ENCODE measurements at places on chromosomes 3 and 15.

- no peak for DNase-seq
Measured at GRCh38 chr15:99143242-99143641, 38.4 kb downstream of the SYNM start.

DNA sequence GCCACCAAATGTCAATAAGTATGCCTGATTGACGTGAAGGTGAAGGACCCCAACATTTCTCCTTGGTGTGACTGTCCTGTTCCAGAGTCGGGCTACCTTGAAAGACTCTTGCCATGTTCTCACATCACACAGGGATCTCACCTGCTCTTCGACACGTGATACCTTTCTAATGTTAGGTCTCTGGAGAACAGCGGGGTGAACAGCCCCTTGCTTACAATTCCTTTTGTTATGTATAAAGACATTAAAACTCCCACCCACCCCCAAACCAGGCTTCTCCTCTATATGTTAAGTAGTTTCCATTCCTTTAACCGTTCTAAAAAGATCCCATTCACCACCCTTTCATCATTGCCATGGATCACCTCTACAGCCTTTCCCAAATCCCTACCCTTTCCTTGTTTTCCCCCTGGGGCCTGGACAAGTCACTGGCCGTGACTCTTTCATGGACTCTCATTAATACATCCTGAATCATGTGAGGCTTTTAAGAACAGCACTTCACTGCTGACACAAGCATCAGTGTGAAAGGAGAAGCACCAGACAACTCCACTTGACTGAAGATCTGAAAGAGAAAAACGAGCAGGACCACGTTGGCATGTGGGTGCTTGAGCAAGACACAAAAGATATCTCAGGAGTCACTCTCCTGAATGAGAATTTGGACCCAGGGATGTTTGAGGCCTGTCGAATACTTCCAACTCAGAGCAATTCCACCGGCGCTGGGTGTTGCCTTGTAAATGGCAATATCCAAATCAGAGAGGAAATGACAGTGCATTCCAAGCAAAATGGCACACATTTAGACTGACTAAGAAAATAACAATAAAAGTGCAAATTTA is 115.0 kb downstream of the FOXP1 start:
- DNase-seq = no peak

DNA sequence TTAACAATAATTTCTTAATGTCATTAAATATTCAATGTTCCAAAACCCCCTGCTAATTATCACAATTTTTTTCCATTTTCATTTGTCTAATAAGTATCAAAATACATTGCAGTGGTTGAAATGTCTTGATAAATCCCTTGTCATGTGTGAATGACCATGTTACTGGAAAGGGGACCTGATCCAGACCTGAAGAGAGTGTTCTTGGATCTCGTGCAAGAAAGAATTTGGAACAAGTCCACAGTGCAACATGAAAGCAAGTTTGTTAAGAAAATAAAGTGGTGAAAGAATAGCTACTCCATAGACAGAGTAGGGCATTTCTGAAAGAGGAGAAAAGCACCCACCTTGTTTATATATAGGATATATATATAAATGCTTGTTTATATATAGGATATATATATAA is 10.4 kb upstream of the SELENOK start:
- DNase-seq = no peak

DNA sequence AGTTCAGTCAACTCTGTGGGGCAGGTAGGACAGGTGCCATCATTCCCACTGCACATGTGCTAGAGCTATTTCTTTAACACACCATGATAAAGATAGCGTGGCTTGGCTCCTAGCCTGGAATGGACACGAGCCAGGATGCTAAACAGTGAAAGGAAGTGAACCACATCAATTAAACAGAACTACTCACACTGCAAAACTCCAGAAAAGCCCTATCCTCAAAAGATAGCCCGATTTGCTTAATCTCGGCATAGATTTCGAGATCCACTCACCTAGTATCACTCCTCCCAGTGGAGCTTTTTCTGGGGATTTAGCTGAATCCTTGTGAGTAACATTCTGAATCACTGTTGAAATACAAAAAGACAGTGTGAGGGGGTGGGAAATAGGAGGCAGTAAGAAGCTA is 118.0 kb downstream of the ABI3BP start:
- DNase-seq = no peak

GRCh38 chr3:60659098-60659497 is 592.2 kb downstream of the FHIT start:
- no peak for DNase-seq

DNA sequence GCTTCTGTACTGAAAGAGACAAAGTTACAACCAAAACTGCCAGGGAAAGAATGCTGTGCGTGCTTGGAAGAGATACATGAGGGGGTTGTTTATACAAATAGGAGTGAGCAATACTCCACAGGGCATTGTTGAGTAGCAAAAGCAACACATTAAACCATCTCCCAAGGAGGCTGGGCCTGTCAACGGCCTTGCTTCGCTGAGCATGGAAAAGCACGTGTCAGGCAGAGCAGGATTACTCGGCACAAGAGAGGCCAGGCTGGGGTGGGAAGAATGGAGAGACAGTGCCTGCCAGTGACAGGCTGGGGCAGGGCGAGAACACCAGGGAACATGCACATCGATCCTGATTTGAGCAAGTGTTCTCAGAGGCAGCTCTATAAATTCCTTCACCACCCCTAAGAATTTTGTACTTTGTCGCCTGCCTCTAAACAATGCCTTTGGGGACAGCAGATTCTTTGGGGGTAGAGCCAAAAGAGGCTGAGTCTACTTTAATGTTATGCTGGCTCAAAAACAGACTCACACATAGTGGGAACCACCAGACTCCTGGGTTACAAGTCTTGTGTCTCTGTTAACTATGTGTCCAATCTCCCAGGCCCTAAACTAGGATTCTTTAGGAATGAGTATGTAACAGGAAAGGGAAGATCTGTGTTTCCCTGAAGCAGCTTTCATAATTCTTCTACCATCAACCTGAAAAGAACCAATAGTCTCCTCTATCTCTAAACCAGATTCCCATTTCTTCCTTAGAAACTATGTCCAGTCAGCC is 67.2 kb downstream of the LIPC start:
- no peak for DNase-seq

DNA sequence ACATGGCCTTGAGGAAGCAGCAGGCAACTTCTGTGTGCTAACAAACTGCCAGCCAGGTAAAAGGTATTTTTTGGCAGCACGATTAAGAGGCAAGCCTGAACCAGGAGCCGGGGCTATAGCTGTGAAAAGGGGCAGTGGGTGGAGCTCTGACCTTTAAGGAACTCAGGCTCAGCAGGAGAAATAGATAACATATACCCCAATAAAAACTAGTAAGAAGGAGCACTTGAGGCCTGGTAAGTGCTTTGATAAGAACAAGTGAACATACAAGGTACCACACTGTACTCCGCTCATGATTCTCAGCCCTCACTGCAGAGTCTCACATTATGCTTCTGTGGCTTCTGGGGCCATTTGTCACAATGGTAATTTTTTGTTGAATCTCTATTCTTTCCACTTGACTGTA is 5.4 kb downstream of the FYCO1 start:
- DNase-seq = no peak

DNA sequence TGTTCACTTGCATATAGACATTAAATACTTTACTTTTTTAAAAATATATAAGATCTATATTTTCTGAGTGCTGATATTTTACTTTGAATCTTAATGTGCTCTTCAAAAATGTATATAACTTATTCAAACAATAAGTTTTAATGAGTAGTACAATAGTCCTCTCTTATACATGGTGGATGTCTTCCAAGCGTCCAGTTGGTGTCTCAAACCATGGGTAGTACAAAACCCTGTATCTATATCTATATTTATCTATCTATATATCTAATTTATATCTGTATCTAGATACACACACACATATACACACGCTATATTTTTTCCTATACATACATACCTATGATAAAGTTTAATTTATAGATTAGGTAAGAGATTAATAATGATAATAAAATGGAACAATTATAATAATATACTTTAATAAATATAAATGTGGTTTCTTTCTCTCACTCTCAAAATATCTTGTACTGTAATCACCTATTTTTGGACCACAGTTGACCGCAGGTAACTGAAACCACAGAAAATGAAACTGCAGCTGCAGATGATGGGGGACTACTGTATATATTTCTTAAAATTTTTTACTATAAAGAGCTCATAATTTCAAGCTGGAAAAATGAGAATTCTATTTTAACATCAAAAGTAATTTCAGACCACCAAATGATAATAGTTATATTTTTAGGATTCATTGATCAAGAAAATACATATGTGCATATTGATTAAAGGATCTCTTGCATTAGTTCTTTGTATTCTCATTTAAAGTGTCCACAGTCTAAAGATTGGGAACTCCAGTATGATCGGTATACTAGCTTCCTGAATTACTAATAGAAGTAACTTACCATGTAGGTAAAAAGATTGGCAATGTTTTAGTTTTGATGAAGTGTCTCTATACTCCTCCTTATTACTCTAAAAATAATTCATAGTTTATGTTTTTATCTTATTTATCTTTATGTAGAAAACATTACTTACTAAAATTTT is 215.1 kb upstream of the MLF1 start:
- DNase-seq = no peak

GRCh38 chr3:124552224-124552623 is 178.0 kb upstream of the UMPS start:
- DNase-seq = no peak

DNA sequence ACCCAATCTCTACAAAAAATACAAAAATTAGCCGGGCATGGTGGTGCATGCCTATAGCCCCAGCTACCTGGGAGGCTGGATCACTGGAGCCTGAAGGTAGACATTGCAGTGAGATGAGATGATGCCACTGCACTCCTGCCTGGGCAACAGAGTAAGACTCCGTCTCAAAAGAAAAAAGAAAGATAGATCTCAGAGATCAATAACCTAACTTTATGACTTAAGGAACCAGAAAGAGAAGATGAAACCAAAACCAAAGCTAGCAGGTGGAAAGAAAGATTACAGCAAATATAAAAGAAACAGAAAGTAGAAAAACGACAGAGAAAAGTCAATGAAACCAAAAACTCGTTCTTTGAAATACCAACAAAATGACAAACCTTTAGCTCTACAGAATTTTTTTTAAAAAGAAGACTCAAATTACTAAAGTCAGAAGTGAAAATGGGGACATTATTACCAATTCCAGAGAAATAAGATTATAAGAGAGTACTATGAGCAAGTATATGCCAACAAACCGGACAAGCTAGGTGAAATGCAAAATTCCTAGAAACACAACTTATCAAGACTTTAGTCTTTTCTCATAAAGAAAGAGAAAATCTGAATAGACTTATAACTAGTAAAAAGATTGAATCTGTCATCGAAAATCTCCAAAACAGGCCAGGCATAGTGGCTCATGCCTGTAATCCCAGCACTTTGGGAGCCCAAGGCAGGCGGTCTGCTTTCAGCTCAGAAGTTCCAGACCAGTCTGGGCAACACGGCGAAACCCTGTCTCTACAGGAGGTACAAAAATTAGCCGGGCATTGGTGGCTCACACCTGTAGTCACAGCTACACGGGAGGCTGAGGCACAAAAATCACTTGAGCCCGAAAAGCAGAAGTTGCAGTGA is 35.0 kb downstream of the ACAP2 start:
- DNase-seq = no peak

GRCh38 chr3:194286375-194287146 is 64.6 kb downstream of the CPN2 start:
- no peak for DNase-seq

- DNase-seq = no peak
Measured at GRCh38 chr3:161171113-161171512, 50.0 kb upstream of the NMD3 start.

DNA sequence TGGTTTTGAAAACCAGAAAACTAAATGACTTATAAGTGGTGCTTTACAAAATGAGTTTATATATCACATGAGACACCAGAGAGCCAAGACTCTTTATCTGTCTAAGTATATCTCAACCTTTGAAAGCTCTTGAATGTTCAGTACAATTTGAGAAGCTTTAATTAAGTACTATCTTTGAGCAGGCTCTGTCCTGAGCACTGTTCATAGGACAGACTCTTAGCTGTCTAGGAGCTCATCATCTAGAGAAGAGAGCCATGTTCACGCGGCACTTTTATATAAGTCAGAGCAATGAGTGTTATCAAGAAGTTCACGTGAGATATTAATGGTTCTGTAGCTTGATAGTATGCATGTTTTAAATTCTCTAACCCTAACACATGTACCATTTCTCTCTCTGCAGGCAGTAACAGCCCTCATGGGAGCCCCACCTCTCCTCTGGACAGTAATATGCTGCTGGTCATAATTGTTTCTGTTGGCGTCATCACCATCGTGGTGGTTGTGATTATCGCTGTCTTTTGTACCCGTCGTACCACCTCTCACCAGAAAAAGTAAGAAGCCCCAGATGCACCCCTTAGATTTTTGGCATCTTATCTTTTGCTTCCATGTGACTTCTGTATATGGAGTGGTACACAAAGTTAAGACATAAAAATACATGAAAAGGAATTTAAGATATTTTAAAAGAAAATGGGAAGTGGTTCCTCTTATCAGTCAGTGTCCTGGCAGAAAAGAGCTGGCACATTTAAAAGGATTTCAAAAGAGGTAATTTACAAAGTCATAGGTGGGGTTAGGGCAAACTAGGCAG is 86.0 kb downstream of the HCN4 start:
- no peak for DNase-seq
